ENCODE measurements at places on chromosomes 13 and 19.

DNA sequence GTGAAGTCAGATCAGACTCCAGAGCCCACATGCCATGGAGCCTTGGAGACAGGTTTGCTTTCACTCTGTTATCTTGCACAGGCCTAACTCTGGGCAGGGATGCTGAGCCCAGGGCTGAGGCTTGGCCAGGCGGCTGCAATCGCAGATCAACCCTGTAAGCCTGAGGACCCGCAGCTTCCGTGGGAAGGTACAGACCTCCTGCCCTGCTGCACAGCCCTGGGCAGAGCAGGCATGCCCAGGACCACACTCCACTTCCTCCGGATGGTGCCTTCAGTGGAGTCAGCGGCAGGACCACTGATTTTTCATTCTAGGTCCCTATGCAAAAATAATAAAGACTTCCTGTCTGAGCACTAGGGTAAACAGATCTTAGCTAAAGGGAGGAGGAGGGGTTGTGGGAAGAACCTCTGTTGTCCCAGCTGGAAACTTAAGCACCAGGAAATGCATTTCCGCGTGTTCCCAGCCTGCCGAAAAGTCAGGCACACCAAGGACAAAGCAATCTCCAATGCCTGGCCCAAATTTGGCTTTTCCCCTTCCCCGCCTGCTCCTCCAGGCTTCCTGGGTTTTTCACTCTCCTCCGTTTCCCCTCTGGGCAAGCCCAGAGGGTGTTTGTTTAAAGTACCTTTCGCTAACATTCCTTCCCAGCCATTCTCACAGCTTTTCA is 87.3 kb downstream of the KCTD15 start:
- DNase-seq: no peak

- no peak for DNase-seq
Measured at GRCh38 chr13:50711996-50712395, 131.5 kb downstream of the DLEU7 start.

DNA sequence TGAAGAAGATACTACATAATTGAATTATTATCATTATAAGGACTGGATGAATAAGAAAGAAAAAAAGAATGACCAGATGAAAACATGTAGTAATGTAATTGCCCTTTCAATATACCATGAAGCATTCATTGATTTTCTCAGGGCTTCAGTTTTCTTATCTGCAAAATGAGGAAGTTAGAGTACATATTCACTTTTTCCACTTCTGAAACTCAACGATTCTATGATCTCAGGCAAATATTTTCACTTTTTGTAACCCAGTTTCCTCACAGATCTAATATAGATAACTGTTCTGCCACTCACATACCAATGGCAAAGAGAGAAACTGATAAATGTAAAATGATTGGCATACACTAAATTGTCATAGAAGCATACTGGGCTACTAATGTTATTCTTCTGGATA is 856.6 kb upstream of the KLHL1 start:
- DNase-seq: no peak

DNA sequence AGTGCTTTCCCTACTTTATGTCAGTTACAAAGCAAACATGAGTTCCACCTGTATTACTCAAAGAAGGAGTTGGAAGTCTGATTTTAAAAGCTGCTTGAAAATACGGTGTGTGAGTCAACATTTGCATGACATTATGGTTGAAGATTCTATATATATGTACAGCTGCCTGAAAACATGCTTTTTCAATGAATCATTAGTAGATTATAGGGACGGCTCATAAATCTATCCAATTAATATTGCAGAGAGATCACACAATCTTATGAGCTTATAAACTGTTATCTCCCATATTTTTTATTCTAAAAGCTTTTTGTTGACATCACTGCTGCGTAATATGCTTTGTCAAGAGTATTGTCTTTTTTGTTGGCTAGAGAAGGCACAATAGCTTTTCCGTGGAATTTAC is 873.8 kb downstream of the SLITRK6 start:
- no peak for DNase-seq

GRCh38 chr19:6551607-6552450 is 21.0 kb downstream of the TNFSF9 start:
- no peak for DNase-seq

DNA sequence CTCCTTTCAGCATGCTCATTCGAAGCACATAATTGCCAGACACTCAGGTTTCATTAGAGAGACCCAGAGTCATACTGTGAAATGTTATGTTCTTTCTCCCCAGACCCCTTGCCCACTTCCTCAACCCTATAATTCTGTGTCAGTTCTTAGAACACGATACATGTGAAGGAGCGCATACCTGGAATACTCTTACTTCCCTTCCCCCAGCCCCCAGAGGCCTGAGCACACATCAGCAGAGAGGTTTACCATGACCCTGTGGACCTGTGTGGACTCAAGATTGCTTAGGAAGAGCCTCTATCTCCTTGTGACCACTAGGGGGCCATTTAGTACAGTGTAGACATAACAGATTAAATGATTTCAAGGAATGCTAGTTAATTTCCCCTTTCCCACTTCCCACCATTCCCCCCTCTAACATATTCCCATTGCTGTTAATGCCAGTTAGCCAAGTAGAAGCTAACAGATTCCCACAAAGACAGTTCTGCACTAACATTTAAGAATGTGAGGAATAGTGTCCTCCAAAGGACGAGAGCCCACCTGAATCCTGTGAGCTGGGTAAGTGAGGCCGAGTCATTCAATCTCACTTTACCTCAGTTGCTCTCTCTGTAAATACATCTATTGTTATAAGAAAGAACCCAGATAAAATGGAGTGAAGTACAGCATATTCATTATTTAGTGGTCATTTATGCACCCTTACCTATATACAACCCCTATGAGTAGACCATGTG is 154.2 kb upstream of the MAB21L1 start:
- peak; percentile 5 for DNase-seq

DNA sequence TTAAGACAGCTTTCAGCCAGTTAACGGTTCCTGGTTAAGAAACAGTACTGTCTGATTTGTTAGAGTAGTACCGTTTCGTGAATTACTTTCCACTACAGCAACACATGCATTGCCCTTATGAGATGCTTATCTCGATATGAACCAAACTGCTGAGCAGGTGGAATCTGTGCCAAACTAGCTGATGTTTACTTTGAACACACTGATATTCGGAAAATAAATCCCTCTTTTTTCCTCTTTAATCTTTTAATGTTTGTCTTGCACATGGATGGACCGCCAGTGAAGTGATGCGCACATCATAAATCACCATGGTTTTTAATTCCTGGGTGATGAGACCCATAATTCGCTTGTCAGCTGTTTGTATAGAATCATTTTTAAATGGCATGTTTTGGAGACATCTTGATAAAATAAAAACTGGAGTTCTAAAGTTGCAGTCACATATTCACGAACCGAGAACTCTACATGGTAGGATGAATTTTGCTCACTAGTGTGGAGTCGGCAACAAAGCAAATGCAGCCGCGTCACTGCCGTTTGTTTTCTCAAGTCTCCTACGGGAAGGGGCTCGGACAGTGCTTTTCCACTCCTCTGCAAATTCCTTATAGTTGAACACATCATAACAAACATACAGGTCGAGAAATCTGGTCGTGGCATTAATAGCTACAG is 1.1 kb downstream of the GJA3 start:
- DNase-seq: no peak

GRCh38 chr13:103965506-103966243 is 899.5 kb upstream of the SLC10A2 start:
- no peak for DNase-seq

GRCh38 chr13:86425170-86425815 is 626.1 kb upstream of the SLITRK6 start:
- DNase-seq: no peak

DNA sequence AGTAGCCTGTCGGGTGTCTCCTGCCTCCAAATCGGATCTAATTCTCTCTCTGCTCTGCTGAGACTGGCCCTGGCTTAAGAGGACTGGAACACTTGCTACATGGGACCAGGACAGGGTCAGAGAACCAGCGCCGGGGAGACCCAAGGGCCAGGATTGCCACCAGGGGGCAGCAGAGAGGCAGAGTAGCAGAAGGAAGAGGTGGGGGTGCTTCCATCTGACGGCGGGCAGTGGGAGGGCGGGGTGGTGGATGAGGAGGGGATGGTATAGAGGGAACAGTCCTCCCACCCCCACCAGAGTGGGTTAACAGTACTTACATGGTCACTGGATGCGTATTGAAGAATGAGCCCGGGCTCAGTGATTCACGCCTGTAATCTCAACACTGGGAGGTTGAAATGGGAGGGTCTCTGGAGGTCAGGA is 11.9 kb downstream of the SELENOW start:
- peak; percentile 23 for DNase-seq

DNA sequence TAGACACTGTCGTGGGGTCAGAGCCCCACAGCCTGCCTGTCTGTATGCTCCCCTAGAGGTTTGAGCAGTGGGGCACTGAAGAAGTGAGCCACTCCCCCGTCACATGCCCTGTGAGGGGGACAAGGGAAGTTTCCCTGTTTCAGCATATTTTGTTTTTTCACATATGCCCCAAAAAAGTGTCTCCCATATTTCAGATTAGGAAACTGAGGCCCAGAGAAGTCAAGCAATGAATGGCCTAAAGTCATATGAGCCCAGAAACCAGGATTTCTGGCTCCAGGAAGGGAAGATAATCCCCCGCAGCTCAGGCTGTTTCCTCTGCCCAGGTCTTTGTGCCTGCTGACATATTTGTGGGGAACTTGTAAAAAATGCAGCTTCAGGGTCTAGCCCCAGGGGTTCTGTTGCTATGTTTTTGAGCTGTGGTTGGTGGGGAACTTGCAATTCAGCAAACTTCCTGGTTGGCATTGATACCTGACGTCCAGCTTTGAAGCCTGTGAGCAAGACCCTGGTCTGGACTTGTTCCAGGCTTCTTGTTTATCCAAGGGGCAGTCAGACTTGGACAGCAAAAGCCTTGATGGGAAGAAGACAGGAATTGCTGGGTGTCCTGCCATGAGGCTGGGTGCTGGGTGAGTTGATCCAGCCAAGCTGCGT is 9.5 kb downstream of the RASL11A start:
- DNase-seq: no peak

GRCh38 chr19:13011653-13012389 is 16.5 kb downstream of the NFIX start:
- DNase-seq: no peak

DNA sequence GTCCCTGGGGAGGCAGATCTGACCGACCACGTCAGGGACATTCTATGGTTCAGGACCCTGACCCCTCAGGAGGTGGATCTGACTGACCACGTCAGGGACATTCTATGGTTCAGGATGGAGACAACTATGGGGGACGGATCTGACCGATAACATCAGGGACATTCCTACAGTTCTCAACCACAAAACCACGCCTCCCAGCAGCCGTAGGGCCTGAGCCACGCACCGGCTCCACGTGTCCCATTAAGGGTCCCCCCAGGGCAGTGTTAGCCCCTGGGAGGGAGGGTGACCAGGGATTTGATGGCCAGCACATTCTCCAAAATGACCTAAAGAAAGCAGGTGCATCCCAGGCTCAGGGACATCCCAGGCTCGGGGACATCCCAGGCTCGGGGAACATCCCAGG is 49.0 kb upstream of the C13orf46 start:
- DNase-seq: no peak

DNA sequence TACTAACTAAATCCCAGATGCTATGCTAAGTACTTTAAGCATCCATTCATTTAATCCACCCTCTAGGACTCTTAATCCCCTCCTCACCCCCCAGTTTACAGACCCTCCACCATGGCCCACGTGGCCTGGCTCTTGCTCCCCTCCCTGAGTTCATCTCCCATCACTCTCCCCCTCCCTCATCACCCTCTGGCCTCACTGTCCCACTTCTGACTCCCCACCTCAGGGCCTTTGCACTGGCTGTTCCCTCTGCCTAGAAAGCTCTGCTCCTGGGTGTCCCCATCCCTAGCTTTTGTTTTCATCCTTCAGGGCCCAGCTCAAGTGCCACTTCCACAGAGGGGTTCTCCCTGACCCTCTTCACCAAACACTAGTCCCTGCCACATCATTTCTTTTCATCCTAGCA is 4.2 kb downstream of the B9D2 start:
- no peak for DNase-seq

- DNase-seq: no peak
Measured at GRCh38 chr19:35224681-35225571, 3.6 kb downstream of the FAM187B start.

- no peak for DNase-seq
Measured at GRCh38 chr13:98313023-98313921, 136.2 kb upstream of the RNF113B start.

GRCh38 chr13:97490702-97491307 is 56.8 kb downstream of the RAP2A start:
- DNase-seq: no peak
